NCI-H774 (cell line): ENCODE measurements at places on chromosomes 6 and 20.

DNA sequence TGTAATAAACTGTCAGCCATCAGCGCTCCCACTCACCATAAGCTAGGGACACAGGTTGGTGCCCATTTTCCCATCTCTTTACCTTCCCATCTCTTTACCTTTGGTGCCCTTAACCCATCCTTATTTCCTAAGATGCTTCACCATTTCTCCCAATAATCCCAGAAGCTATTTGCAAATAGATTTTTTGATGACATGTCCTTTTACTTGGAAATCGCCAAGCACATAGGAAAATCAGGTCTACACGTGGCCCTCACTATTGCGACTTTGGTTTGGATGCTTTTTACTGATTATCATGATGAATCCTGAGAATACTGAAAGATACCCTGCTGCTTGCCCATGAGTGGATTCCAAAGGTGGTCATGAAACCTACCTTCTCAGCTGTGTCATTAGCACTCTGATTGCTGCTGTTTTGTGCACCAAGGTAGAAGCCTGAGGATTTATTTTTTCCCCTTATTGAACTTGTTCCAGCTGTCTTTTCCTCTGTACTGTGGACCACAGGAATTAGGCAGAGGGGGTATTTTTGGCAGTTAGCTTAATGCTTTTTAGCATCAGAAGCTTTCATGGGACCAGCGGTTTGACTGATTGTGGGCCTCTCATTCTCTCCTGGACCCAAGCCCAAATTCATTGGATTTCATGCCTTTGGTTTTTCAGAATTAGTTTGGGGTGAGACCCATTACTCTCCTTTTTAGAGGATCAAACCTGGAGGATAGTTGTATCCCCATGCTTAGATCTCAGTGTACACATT, 229.6 kb upstream of the RIN2 start:
- DNase-seq: no peak

DNA sequence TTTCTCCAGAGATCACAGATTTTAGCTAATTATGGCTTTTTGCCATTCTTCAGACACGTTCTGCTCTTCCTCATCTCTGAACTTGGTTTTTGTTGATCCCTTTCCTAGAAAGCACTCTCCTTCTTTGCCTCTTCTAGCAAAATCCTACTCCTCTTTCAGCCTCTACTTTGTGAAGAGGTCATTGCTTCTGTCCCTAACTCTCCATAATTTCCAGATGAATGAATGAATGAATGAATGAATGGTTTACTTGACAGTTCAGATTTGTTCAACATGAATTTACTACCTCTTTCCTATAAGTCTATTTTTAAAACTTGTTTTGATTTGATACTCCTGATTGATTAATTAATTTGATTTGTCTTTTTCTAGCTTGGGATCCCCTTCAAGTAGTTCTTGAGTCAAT, 94.0 kb upstream of the IFNGR1 start:
- no peak for DNase-seq

- DNase-seq: no peak
These were observed 106.3 kb downstream of the RNF144B start for GRCh38 chr6:18493382-18493891.

DNA sequence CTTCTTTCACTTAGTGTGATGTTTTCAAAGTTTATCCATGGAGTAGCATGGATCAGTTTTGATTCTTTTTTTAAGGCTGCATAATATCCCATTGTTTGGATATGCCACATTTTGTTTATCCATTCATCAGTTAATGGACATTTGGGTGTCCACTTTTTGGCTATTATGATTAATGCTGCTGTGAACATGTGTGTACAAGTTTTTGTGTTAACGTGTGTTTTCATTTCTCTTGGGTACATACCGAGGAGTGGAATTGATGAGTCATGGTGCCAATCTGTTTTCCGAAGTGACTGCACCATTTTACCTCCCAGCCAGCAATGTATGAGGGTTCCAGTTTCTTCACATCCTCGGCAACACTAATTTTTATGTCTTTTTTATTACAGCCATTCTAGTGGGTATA, 78.4 kb upstream of the CCDC28A start:
- DNase-seq: no peak

- no peak for DNase-seq
These were observed 107.4 kb upstream of the RIPOR2 start for GRCh38 chr6:25042984-25043725.

GRCh38 chr6:16472349-16473069, 234.1 kb downstream of the GMPR start:
- no peak for DNase-seq

- no peak for DNase-seq
These were observed 6.1 kb downstream of the SLC29A1 start for GRCh38 chr6:44229376-44230033.

GRCh38 chr20:9359561-9360308, 154.7 kb upstream of the LAMP5 start:
- no peak for DNase-seq

- DNase-seq: no peak
These were observed 21.9 kb downstream of the DTD1 start for GRCh38 chr20:18609741-18610140.

- DNase-seq: no peak
These were observed 177.0 kb downstream of the FOXC1 start for GRCh38 chr6:1786455-1787453.

DNA sequence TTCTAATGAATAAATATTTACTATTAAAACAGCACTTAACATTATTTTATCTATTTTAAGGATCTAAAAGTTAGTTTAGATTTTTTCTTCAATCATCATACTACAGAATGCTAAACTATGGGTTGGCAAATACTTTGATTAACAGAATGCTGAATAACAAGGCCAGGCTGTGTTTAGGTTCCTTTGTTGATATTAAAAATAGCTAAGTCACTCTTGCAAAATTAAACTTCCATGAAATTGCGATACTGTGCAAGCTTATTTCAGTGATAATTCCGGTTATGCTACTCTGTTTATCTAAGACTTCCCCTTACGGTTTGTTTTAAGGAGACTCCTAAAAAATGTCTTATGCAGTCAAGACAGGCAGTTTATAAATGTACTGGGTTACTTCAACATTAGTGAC, 2.8 kb downstream of the RNF24 start:
- DNase-seq: no peak

- no peak for DNase-seq
These were observed 40.7 kb upstream of the TAGAP start for GRCh38 chr6:159085396-159085895.

DNA sequence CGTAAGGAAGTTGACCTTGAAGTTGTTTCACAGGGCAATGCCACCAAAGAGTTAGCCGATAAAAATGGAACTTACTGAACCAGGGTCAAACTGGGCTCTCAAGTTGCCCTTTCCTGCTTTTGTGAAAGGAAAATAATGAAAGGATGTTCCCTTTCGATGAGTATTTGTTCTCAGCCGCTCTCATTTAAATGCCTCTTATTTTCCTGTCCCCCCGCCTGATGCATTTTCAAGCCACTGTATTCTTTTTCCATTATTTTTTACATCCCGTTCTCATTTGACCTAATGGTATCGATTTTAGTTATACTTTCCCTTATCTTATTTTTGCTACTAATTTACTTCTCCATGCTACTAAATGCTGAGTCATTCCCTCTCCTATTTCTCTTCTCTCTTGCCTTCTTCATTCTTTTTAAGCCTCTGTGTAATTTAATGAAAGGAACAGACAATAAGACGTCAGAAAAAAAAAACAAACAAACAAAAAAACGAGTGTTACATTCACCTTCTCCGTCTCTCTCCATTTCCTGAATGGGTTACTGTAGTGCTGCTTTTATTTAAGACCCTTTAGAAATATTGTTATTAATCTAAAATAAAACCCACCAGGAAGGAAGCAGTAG, 655 bp upstream of the NDUFAF4 start:
- no peak for DNase-seq

GRCh38 chr6:25058441-25058840, 122.7 kb upstream of the RIPOR2 start:
- DNase-seq: no peak

DNA sequence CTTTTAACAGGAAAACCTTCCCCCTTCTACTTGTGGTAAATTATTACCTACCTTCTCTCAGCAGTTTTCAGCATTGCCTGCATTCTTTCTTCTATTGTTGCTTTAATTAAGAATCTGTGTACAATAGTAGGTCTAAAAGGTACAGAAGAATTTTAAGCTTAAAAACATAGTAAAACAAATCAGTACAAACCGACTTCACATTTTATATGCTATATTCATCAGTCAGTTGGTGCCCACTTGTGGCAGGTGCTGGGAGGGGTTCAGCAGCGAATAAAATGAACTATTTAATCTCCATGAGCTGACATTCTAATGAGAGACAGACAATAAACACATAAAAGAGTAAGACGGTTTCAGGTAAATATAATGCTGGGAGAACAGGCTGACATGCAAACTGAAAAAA, 73.4 kb upstream of the FBXO30 start:
- DNase-seq: no peak

DNA sequence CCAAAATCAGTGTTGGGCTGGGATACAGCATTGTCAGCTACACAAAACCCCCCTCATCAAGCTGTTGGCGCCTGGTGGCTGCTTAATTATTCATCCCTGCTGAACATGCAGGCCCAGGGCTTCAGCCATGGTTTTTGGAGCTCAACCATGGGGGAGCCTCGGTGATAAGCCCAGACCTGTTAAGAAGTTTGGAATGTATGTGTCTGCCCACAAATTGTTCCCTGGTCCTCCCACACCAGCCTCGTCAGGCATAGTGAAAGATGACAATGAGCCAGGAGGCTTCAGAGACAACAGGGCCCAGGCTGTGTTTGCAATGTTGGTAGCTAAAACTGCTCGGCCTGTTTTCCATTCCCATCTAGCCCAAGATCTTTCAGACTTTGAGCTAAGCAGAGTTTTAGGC, 34.8 kb upstream of the SIRPA start:
- no peak for DNase-seq

GRCh38 chr6:146981981-146982380, 222.2 kb upstream of the STXBP5 start:
- DNase-seq: no peak

- DNase-seq: peak; percentile 52
These were observed at the start of gene CLIC1 for GRCh38 chr6:31736021-31736767. TSS of gene CLIC1 (minus strand) at chr6:31736530. CDS start at chr6:31736300, 230 bp downstream.

DNA sequence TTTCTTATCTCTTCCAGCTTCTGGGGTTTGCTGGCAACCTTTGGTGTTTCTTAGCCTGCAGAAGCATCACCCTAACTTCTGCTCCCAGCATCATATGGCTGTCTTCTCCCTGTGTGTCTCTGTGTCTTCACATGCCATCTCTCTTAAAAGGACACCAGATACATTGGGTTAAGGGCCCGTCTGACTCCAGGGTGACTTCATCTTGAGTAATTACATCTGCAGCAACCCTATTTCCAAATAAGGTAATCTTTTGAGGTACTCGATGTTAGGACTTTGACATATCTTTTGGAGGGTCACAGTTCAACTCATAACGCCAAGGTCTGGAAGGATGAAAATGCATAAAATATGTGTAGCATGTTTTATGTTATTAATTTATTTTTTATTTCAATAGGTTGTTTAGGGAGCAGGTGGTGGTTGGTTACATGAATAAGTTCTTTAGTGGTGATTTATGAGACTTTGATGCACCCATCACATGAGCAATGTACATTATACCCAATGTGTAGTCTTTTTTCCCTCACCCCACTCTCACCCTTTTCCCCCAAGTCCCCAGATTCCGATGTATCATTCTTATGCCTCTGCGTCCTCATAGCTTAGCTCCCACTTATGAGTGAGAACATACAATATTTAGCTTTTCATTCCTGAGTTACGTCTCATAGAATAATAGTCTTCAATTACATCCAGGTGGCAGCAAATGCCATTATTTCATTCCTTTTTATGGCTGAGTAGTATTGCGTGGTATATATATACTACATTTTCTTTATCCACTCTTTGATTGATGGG, 131.1 kb downstream of the TBXT start:
- DNase-seq: no peak

GRCh38 chr6:87102151-87102621, 7.3 kb upstream of the CGA start:
- DNase-seq: peak; percentile 25

GRCh38 chr6:1130709-1131108, 181.2 kb upstream of the FOXQ1 start:
- DNase-seq: no peak

- DNase-seq: no peak
These were observed 15.0 kb downstream of the SPAG4 start for GRCh38 chr20:35630636-35631035.

GRCh38 chr6:143842461-143842901, 657 bp upstream of the LTV1 start:
- DNase-seq: no peak

GRCh38 chr6:153816366-153816765, 222.7 kb upstream of the OPRM1 start:
- DNase-seq: no peak

DNA sequence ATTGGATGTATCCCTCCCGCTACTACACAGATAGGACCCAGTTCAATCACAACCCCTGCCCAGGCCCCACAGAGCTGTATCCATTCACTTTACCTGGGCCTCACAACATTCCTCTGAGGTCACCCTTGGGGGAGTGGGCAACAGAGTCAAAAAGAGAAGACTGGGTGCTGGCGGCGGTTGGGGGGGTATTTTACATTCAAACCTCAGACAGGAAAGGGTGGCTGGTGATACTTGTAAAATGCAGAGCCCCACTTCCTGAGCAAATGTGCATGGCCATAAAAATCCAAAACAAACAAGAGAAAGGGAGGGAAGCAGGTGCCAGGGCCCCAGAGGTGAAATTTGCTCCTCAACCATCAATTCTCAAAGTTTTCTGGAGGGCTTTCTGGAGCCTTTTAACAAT, 3.5 kb downstream of the LRFN2 start:
- DNase-seq: no peak

DNA sequence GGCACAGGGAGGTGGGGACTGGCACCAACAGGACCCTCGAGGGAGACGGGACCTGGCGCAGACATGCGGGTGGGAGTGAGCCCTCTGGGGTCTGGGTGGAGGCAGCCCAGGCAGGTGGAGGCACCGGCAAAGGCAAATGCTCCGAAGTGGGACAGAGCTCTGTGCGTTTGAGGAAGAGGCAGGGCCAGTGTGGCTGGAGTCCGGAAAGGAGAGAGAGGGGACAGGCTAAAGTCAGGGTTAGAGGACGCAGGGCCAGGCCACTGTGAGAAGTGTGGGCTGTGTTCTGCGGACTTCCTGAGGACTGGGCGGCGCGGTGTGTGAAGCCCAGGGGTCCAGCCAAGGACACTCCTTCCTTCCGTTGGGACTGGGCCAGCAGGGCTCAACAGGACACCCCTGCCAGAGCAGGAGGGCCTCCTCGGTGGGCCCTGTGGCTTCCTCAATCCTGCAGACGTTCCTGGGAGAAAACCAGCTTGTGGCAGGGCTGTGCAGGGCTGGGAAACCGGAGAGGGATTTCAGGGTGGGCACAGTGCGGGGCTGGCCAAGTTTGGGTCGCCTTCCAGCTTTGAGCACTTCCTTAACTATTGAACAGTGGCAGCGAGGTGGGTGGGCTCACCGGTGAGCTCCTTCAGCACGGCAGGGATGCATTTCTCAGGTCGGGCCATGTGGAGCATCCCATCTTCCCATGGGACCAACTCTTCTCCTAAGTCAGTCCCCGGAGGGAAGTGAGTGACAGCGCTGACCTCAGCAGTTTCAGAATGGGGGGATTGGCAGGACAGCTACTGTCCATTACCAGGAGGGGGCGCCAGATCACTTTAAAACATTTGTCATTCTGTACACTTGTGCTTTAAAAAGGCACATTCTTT, 22.5 kb downstream of the MOCS3 start:
- DNase-seq: peak; percentile 28

GRCh38 chr6:18306977-18307376, 42.6 kb upstream of the DEK start:
- no peak for DNase-seq

- DNase-seq: no peak
These were observed 196.0 kb downstream of the MYLK4 start for GRCh38 chr6:2554651-2555260.

GRCh38 chr20:21571841-21572690, 58.2 kb upstream of the NKX2-2 start:
- DNase-seq: no peak
